ENCODE measurements at places on chromosomes 16 and 17.

- DNase-seq, result peak; percentile 48
Observed at GRCh38 chr17:81392909-81393654, 2.2 kb upstream of the BAHCC1 start.

- DNase-seq, result no peak
Observed at GRCh38 chr17:48006936-48007709, 30.5 kb downstream of the COPZ2 start.

DNA sequence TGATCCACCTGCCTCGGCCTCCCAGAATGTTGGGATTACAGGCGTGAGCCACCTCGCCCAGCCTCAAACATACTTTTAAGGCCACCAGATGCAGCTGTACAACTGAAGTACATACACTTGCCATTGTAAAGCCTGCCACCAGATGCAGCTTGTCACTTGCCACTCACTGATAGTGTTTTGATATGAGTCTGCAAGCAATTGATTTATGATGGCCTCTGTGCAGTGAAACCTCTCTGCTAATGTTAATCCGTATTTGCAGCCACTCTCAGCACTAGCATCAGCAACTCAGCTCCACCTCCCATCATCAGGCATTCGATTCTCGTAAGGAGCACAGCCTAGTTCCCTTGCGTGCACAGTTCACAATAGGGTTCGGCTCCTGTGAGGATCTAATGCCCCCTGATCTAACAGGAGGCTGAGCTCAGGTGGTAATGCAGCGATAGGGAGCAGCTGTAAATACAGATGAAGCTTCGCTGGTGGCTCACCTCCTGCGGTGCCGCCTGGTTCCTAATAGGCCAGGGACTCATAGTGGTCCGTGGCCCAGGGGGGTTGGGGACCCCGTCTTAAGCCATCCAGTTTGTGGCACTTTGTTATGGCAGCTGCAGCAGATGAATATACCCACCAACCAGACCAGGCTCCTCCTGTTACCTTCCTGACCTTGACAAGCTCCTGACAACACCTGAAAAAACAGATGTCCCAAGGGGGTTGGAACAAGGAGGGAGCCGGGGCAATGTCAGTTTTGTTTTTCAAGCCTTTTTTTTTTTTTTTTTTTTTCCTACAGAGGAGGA is 1.3 kb upstream of the HERPUD1 start:
- DNase-seq, result no peak

GRCh38 chr16:27579087-27579980 is 29.4 kb downstream of the KATNIP start:
- DNase-seq, result no peak

- no peak for DNase-seq
Observed at GRCh38 chr17:76581515-76581914, 4.1 kb downstream of the ST6GALNAC2 start.

- DNase-seq, result no peak
Observed at GRCh38 chr16:31333686-31334649, 21.0 kb upstream of the ITGAX start.

- no peak for DNase-seq
Observed at GRCh38 chr17:39513915-39514314, 52.6 kb downstream of the CDK12 start.

GRCh38 chr16:85055493-85056210 is 28.1 kb downstream of the KIAA0513 start:
- DNase-seq, result no peak

DNA sequence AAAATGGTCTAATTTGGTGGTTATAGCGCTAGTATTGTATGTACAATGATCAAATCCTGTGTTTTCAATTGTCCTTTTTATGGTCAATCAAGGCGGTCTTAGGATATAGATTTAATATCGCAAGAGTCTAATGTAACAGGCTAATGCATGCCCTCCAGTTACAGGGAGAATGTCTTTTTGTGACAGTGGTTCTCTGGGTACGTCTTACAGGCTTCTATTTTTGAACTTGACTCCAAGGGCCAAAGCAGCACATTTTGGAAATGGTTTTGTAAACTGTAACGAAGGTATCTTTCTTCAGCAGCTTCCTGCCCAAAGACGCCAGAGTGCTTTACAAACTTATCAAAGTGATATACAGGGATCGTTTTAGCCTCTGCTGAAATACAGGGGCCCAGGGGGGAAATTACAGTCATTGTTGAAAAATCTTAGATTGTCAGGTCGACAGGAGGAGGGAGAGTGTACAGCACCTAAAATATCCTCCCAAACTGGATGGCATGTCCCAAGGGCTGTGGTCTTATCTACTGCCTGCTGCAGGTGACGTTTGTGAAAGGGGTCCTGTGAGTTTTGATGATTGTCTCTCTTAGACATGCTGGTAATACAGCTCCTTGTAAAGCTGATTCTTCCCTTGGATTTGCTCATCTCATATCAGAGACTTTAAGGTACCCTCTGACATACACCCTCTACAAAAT is 288.5 kb downstream of the CDH13 start:
- no peak for DNase-seq

DNA sequence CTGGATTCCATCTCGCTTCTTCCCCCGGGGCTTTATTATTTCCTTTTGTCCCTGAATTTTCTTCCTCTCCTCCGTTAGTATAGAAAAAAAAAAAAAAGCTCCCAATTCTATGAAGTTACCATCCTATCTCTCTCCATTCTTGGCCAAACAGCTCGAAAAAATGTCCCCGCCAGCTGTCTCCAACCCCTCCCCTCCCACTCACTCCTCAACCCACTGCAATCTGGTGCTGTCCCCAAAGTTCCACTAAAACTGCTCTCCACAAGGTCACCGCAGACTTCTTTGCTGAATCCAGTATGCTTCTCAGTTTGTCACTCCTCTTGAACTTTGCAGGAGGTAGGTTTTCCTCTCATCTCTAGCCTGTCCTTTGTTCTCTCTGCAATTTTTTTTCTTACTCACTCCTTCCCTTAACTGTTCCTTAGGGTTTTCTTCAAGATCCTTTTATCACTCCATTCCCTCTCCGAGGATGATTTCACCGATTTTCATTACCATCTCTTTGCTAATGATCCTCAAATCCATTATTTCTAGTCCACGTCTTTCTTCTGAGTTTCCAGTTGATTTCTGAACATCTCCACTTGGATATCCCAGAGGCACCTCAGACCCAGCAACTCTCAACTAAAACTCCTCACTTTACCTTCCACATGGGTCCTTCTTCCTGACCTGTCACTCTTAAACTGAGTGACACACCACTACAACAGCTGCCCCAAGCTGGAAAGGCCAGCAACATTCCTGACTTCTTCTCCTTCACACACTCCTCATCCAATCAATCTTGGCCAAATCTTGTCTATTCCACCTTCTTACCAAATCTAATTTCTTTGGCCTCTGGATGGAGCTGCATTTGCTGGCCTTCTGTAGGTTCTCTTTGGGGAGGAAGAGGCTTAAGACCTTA is 1.5 kb upstream of the SUMO2 start:
- DNase-seq, result no peak

GRCh38 chr16:67071476-67072048 is 38.2 kb upstream of the PHAF1 start:
- DNase-seq, result no peak

GRCh38 chr16:85104821-85105391 is 7.4 kb downstream of the CIBAR2 start:
- DNase-seq, result no peak

DNA sequence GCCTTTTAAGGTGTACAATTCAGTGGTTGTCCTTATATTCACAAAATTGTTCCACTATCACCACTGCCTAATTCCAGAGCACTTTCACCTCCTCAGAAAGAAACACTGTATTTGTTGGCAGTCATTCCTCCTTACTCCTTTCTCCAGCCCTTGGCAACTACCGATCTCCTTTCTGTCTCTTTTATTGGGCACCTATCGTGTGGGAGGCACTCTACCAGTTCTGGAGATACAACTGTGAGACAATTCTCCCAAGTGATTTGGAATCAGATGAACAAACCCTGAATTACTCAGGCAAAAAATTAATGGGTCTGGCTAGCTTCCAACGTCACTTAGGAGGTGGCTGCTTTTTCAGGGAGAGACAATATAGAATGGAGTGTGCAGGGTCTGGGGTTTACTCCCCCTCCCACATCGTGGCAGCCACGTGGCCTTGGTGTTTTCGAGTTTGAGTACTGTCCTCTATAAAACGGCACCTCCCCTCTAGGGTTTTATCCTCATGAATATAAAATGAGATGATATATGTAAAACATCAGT is 63.9 kb downstream of the SHISA9 start:
- no peak for DNase-seq

DNA sequence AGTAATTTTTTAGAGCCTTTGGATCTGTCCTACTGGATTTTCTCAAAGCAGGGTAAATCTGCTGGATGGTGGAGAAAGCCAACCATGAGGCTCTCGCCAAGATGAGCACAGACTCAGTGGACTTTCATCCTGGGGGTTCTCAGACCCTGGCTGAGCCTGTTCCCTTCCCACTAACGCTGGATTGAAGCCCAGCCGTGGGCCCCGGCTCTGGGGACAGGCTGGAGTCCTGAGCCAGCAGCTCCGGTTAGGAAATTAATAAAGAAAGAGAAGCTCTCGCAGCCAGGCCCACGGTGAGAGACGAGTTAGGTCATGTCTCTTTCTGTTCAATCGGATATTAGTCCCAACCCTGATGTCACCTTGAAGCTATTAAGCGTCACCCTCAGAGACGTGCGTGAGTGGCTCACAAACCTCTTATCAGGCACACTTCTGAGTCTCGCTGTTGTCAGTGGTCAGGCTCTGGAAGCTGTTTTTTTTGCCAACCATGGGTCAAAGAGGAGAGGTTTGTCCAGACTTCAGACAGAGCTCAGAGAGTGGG is 27.1 kb downstream of the MEOX1 start:
- DNase-seq, result peak; percentile 58

GRCh38 chr16:74372369-74372768 is 3.7 kb upstream of the NPIPB15 start:
- DNase-seq, result no peak

DNA sequence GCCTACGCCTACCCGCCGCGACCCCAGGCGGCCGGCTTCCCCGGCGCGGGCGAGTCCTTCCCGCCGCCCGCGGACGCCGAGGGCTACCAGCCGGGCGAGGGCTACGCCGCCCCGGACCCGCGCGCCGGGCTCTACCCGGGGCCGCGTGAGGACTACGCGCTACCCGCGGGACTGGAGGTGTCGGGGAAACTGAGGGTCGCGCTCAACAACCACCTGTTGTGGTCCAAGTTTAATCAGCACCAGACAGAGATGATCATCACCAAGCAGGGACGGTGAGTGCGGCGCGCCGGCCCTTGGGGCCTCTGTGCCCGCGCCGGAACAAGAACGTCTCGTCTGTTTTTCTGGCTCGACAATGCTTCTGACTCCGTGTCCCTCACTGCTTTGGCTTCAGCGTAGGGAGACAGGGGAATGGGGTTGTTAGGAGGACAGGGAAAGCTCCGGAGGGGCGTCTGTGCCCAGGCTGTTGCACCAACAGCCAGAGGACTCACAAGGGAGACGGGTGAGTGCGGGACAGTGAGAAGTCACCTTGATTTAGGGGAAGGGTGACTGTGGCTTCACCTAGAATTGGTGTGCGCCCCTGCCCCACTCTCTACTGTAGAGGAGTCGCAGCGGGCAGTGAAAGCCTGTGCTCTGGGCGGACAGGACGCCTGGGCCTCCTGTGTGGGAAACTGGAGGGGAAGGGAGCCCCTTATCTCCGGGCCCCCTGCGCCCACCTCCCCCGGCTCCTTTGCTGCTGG is 806 bp downstream of the TBX21 start:
- no peak for DNase-seq

DNA sequence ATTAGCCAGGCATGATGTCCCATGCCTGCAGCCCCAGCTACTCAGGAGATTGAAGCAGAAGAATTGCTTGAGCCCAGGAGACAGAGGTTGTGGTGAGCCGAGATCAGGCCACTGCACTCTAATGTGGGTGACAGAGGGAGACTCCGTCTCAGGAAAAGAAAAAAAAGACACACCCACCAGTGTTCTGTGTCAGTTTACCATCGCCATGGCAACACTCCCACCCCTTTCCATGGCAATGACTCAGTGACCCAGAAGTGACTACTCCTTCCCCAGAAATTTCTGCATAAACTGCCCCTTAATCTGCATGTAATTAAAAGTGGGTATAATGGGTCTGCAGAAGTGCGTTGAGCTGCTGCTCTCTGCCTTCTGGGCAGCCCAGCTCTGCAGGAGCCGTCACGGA is 4.0 kb upstream of the ZC3H18 start:
- no peak for DNase-seq

- peak; percentile 92 for DNase-seq
Observed at GRCh38 chr17:43388359-43389045, 10.3 kb upstream of the ARL4D start.

GRCh38 chr17:39332092-39332491 is 69.3 kb downstream of the FBXL20 start:
- DNase-seq, result no peak

- DNase-seq, result no peak
Observed at GRCh38 chr17:68592682-68593641, 8.2 kb downstream of the FAM20A start.

- no peak for DNase-seq
Observed at GRCh38 chr16:27220527-27220926, 17.2 kb downstream of the KDM8 start.

- DNase-seq, result no peak
Observed at GRCh38 chr16:29306943-29307597, 99.4 kb downstream of the NPIPB11 start.

DNA sequence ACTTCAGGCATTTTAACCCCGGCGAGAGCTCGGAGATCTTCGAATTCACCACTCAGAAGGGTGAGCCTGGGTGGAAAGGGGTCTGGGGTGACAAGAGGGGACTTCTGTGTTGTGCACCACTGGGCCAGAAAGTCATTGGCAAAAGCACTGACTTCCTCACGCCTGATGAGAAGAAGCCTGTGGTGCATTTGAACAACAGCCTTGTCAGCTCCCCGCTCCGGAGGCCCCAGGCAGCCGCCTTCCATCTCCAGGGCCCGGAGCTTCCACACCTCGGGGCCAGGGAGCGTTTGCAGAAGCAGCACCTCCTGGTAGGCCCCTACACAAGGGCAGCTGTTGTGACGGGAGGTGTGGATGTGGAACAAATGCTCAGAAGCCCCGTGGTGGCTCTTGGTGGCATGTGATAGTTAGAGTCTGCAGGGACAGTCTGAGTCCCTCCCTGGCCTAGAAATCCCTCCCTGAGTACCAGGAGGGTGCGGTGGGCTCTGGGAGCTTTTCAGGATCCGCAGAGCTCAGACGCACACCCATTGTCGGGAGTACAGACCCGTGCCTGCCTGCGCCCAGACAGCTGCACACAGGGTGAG is 9.7 kb downstream of the CACNG1 start:
- no peak for DNase-seq

DNA sequence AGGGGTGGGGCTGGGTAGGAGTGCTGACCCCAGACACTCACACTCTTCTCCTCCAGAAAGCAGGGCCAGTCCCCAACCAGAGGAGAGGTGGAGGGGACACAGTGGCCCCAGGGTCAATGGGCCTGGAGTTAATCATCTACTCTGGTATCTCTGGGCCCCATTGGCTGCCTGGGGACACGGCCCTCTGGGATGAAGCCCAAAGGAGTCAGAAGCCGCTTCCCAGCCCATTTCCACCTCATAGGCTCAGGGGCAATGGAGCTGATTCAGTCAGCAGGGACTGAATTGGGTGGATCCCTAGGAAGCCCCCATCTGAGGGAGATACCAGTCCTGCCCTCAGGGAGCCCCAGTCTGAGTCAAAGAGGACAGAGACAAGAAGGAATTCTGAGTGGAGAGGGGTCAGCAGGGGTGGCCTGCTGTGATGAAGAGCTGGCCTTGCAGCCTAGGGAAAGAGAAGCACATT is 2.9 kb upstream of the NAGS start:
- no peak for DNase-seq

Measured in left ventricle myocardium inferior (tissue), 1 donor.